ENCODE measurements at places on chromosomes 3 and 15. TPM values are rescaled to one million over a fixed set of nuclear protein-coding genes. Genes with fewer than 3 reads are reported as not detected.

Gene EXD1
- polyA plus RNA-seq: 0.01 TPM

Gene RETNLB
- polyA plus RNA-seq: not detected

Gene ERC2
- polyA plus RNA-seq: 2.4 TPM

Gene NPAP1
- polyA plus RNA-seq: 0.36 TPM

Gene LMAN1L
- not detected for polyA plus RNA-seq

Gene CFAP92
- 0.78 TPM for polyA plus RNA-seq

Gene REC114
- polyA plus RNA-seq: 0.15 TPM

Gene THAP10
- 2.6 TPM for polyA plus RNA-seq

Gene FBXW12
- polyA plus RNA-seq: 0.18 TPM

Gene TM4SF1
- polyA plus RNA-seq: 56.9 TPM

Gene ZPLD1
- 0.22 TPM for polyA plus RNA-seq

Gene SYNPR
- 0.87 TPM for polyA plus RNA-seq

Gene CCDC14
- polyA plus RNA-seq: 72.5 TPM

Gene TMEM40
- 0.10 TPM for polyA plus RNA-seq

Gene SLC7A14
- 3.2 TPM for polyA plus RNA-seq

Gene SGO1
- polyA plus RNA-seq: 4.7 TPM

Gene OIP5
- 6.0 TPM for polyA plus RNA-seq

Gene CLDN16
- 0.15 TPM for polyA plus RNA-seq

Gene TOPAZ1
- 0.01 TPM for polyA plus RNA-seq
